ENCODE measurements at places on chromosomes 1 and 21.

DNA sequence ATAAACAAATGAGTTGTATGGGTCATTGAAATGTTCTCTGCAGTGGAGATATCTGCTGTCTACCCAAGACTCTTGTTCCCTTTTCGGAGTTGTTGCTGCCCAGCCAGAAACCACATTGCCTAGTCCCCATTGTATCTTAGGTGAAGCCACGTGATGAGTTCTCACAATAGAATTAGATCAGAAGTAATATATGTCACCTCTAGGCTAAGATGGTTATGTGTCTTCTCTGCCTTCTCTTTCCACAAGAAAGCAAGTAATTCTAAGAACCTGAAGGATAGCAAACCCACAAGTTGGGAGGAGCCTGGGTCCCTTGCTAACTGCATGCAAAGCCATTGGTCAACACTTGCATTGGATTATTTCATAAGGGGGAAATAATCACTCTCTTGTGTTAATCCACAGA lies 76.6 kb downstream of the ADCY10 start:
- no peak for DNase-seq

- no peak for DNase-seq
Measured at GRCh38 chr1:160945079-160945478, 9.5 kb downstream of the ITLN2 start.

DNA sequence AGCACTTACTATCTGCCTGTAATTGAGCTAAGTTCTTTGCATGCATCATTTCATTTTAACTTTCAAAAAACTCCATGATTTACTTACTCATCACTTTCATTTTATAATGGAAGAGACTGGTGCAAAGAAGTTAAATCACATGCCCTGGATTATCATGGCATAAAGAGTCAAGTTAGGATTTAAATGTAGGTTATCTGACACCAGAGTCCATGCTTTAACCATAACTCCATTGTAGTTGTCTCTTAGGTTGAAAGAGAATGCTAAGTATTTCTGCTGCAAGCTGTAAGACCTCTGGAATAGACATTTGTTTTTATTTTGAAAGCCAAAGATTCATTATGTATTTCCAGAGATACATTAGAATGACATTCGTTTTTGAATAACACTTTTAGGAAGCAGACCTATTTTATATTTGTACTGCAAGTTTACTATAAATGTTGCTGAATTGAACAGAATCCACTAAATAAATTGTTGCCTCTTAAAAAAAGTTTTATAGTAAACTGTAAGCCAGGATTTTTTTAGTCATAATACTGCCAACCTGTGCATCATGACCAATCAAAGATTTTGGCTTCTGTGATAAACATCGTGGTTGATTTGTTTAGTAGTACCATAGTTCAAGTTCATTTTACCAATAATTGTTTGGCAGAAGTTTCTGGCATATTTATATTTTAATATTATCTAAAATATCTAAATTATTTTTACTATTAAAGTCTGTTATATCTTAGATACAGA lies 26.1 kb downstream of the CFH start:
- no peak for DNase-seq

- DNase-seq, result no peak
Measured at GRCh38 chr1:74467786-74468377, 44.5 kb downstream of the LRRC53 start.

DNA sequence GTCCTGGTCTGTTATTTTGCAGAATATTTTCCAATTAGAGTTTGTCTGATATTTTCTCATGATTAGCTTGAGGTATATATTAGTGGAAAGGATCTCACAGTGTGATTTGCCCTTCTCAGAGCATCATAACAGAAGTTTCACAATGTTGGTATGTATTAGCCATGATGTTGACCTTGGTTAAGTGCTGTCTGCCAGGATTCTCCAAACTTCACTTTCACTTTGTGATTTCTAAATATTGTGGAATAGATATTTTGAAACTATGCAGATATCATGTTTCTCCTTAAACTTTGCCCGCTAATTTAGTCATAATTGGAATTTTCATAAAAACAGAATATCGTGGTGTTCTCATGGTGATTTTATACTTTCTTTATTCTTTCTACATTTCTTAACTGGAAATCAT lies 98.0 kb upstream of the DEPDC1 start:
- no peak for DNase-seq

DNA sequence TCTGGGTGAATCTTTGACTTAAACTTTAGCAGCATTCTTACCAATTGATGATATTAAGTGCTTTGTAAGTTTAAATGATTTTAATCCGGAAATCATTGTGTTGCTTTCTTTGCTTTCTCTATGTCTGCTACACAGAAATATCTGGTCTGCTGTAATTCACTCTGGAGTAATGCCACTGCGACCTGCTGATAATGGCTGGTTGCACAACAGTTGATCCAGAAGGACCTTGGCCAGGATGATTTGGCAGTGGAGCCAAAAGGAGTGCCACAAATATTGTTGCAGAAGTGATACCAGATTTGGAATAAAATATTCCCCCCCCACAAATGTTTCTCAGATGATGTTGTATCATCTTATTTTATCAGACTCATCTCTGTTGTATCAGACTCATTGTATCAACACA lies 2063.9 kb downstream of the MRPL39 start:
- no peak for DNase-seq

DNA sequence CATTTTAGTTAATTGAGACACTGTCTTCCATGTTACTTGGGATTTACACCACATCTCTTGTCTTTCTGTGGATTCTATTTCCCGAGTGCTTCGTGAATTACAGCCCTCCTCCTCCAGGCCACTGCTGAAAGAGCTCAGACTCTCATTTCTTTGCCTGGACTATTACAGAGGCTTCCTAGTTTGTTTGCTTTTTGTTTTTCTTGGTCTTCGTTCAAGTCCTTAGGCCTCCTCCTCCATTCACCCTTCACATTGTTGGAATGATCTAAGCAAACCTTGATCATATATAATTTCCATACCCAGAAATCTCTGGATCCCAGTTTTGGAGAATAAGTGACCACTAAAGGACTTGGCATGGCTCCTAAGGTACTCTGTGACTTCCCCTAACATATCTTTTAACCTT lies 94.1 kb downstream of the CNIH3 start:
- no peak for DNase-seq

GRCh38 chr1:36516372-36517010 lies 33.8 kb upstream of the CSF3R start:
- peak; percentile 54 for DNase-seq

- no peak for DNase-seq
Measured at GRCh38 chr1:182861994-182862393, 22.8 kb downstream of the DHX9 start.

- no peak for DNase-seq
Measured at GRCh38 chr1:6448749-6449631, 17.0 kb downstream of the TNFRSF25 start.

- DNase-seq, result no peak
Measured at GRCh38 chr1:46399307-46399706, 5.2 kb downstream of the FAAH start.

GRCh38 chr1:212960932-212961331 lies 10.6 kb downstream of the VASH2 start:
- no peak for DNase-seq

DNA sequence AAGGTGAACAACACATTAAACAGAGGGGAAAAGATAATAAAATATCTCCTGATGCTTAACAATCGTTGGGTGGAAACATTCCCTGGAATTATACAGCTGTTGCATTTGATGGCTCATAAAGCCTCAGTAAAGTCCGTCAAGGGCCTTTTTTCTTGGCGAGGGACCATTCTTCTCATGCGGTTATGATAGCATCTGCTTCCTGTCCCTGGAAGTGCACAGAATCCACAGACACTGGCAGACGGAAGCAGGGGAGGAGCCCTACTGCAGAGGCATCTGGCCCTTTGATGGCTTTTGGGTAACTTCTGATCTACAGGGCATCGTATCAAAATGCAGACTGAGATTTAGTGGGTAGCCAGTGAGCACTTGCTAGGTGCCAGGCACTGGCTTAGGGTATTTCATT lies 286.9 kb downstream of the KIF26B start:
- DNase-seq, result no peak

GRCh38 chr1:61012341-61012761 lies 70.0 kb upstream of the NFIA start:
- DNase-seq, result no peak

- DNase-seq, result no peak
Measured at GRCh38 chr21:15626031-15626430, 103.8 kb upstream of the USP25 start.

DNA sequence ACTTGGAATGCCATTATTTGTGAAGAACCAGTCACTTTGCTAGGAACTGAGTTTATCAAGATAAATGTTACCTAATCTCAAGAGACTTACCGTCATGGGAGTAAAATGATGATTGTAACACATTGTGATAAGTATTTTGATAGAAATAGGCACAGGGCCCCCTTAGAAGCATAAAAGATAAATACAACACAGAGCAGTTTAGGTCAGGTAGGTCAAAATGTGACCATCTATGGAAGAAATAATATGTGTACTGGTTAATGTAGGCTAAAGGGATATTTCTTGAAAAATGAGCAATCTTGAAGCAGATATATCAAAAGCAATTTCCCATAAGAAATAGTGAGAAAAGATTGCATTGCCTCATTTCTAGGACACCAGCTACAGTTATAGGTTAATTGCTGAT lies 1386.8 kb upstream of the ADGRL2 start:
- DNase-seq, result no peak

DNA sequence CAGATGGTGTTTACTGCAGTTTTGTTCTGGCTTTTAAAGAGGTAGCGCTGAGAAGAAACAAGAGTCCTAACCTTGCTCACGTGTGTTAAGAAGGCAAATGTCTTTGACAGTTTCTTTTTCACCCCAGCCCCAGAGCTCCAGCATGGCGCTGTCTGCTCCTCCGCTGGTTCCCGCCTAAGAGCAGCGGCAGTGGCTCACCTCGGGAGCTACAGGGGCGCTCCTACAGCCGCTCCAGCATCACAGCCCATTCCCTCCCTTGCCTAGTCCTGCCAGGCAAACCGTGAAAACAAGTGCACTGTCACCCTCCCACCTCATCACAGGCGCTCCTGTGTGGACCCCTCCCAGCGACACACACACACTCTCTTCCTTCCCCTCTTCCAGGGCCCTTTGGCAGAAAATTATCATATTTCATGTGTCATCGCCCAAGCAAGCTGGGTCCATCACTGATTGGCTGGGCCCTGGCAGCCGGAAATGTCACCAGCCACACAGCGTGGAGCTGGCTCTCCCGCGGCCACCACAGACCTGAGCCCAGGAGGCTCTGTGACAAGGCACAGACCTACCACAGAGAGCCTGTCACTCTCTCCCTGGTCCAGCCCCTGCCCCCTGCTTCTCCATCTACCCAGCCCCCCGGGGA lies 1.2 kb upstream of the HIVEP3 start:
- DNase-seq, result peak; percentile 78

DNA sequence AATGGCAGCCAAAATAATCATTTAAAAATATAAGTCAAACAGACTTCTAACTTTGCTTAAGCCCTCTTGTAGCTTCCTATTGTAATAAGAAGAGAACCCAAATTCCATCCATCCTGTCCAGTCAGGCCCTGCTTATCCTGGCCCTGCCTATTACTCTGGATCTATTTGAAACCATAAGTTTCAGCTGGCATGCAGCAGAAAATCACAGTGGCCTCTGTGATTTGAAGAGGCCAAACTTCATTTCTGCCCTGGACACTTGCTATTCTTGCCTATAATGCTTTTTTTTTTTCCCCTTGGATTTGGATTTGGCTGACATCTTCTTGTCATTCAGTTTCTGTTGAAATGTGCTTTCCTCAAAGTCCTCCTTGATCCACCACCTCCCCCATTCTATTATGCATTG lies 642.8 kb downstream of the USP25 start:
- no peak for DNase-seq

- DNase-seq, result no peak
Measured at GRCh38 chr1:192807211-192808162, 1.4 kb upstream of the RGS2 start.

DNA sequence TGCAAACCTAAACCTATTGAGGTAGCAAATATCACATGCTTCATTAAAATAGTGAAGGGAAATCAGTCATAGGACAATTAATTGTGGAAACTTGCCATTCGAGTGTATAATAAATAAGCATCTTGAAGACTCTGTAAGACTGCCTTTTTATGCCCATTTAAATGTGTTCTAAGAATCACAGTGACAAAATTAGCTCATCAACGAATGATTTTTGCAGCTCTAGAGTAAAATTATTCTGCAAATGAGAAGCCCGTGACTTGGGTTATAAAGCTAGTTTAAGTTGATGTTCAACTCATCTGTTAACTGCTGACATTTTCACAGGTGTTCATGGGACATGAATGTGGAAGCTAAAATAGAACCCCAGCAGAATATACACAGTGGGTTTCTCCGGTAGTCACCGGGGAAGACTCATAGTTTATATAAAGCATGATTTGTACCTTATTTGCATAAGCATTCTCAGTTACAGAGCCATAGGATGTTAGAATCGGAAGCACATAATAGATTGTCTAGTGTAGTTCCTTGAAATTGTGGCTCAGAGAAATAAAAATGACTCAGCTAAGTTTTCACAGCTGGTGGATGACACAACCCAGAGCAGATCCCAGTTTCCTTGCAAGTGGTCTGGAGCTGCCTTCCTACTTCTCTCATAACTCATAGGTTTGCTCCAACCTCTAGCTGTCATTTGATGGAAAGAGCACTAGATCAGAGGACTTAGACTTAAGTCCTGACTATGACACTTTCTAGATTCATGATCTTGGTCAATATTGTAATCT lies 107.3 kb downstream of the UCHL5 start:
- DNase-seq, result no peak

GRCh38 chr1:193270996-193271395 lies 84.6 kb upstream of the B3GALT2 start:
- DNase-seq, result no peak

DNA sequence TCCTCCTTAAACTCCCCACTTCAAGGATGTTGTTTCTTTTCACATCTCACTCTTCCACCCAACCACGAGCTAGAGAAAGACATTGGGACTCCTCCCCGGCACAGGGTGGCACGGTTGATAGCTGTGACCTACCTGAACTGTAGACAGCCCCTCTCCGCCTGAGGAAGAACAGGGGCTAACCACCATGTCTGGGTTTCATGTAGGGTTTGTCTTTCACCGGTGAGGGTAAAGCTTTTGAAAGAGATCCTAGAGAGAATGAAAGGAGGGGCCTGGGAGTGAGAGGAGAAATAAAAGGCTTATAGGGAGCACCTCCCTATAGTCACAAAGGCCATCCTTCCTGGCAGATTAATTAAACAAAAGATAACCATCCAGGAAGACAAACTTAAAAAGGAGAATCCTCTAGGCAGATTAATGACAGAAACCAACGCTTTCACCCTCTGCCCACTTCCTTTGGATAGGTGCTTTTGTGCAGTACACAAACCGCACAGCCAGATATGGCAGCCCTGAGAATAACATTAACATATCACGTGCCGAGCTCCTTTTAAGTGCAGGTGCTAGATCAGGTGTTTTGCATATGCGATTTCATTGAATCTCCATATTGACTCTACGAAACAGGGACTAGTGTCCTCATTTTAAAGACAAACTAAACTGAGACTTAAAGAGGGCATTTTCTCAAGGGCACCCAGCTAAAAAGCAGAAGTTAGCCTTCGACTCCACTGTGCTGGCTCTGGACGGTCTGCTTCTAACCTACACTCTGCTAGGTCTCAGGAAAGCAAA lies 178.1 kb upstream of the RUNX1 start:
- DNase-seq, result no peak

GRCh38 chr1:89607156-89607555 lies 25.8 kb upstream of the LRRC8C start:
- no peak for DNase-seq

GRCh38 chr1:3497521-3497920 lies 43.1 kb downstream of the ARHGEF16 start:
- DNase-seq, result no peak

- no peak for DNase-seq
Measured at GRCh38 chr1:36124404-36125128, 456 bp downstream of the COL8A2 start.

All from dorsolateral prefrontal cortex (tissue), 122 donors.